Tibial nerve (tissue), 4 donors: ENCODE measurements at places on chromosomes 5 and 9. TPM values are rescaled to one million over a fixed set of nuclear protein-coding genes. Genes with fewer than 3 reads are reported as not detected.

GRCh38 chr5:82185851-82186250 is 92.3 kb downstream of the RPS23 start:
- H3K36me3 ChIP-seq: no peaks in the 10 kb centered on the region
- H3K27me3 ChIP-seq: no peaks in the 10 kb centered on the region
- H3K27ac ChIP-seq: no peak overlapping the region
- H3K4me1 ChIP-seq: no peaks in the 10 kb centered on the region
- no peak for DNase-seq

Gene WDR31
- 1.6 TPM for total RNA-seq

- H3K4me3 ChIP-seq: no peak overlapping the region
- no peaks in the 10 kb centered on the region for H3K36me3 ChIP-seq
- DNase-seq: no peak
- no peak overlapping the region for H3K27ac ChIP-seq
- no peaks in the 10 kb centered on the region for H3K27me3 ChIP-seq
These were observed 266.0 kb downstream of the DTWD2 start for GRCh38 chr5:118722122-118723020.

GRCh38 chr9:88460587-88461332 is 72.5 kb downstream of the SPIN1 start:
- no peak for DNase-seq
- H3K4me3 ChIP-seq: no peak overlapping the region
- H3K36me3 ChIP-seq: no peaks in the 10 kb centered on the region
- no peak overlapping the region for H3K27ac ChIP-seq

GRCh38 chr5:33793836-33794549 is 97.8 kb downstream of the ADAMTS12 start:
- DNase-seq: no peak
- H3K27me3 ChIP-seq: no peaks in the 10 kb centered on the region
- H3K4me3 ChIP-seq: no peak overlapping the region
- H3K36me3 ChIP-seq: no peaks in the 10 kb centered on the region
- H3K27ac ChIP-seq: no peak overlapping the region

DNA sequence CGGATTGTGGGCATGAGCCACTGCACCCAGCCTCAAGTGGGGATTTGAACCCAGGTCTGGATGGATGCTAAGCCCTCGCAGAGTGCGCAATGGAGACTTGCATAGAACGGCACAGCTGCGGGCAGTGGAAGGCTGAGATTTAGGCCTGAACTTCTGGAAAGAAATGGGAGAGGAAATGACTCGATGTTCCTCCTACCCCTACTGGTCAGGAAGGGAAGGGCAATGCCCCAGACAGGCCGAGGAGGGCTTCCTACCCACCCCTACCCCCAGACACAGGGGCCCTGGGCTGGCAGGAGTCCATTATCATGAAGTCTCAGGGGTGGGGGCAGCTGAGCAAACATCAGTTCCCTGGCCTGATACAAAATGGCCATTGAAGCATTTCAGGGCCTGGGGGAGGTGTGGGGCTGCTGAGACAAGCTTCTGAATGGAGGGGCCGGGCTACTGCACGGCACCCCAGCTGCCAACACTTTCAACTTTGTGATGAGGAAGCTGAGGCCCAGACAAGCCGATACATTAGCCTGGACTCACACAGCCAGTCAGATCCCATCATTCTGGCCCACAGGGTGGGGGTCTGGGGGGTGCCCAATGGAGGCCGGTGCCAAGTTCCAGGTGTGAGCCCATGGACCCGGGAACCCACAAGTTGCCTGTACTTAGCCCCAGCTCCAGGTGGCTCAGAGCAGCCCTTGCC is 13.5 kb upstream of the WDR38 start:
- peaks cover 1% of the 10 kb centered on the region for H3K4me1 ChIP-seq
- H3K36me3 ChIP-seq: no peaks in the 10 kb centered on the region
- H3K4me3 ChIP-seq: no peak overlapping the region
- DNase-seq: no peak
- H3K27me3 ChIP-seq: no peaks in the 10 kb centered on the region

DNA sequence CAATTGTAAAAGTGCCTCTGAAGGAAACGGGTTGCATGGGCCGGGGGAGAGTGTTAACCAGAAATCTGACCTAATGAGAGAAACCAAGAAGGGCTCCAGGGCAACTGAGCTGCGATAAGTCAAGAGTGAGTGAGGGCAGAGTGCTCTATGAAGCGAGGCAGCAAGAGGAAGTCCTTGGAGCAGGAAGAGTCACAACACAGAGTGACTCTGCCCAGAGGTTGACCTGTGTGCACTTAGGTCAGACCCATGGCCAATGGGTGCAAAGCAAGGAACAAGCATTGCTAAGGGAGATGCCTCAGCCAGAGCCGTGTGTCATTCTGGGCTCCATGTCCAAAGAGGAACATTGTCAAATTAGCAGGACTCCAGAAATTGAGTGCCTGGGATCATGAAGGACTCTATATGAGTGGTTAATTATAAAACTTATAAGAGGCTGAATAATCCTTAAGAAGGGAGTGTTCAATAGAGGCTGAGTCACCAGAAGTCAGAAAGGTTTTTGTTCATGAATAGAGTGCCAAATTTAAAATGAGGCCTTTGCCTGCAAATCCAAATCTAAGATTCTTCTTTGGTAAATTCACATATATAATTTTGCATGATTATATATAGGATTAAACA is 438.5 kb downstream of the MED10 start:
- no peaks in the 10 kb centered on the region for H3K27me3 ChIP-seq
- no peak overlapping the region for H3K27ac ChIP-seq
- no peak for DNase-seq
- no peaks in the 10 kb centered on the region for H3K4me1 ChIP-seq
- no peaks in the 10 kb centered on the region for H3K36me3 ChIP-seq

Gene IFNE
- not detected for total RNA-seq

DNA sequence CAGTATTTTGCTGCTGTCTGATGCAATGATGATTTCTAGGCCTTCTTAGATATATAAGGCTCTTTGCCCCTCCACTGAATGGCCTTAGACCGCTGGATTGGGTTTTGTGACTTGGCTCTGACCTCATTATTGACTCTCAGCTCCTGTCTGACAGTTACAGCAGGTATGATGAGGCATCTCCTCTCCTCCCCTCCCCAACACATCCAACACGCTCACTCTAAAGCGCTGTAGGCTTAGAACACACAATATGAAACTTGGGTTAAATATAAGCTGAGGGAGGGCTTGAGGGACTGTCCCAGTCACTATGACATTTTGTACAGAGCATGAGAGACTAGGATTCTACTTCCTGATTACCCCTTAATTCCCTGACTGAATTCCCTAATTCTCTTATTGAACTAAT is 18.8 kb upstream of the CER1 start:
- no peak overlapping the region for H3K4me3 ChIP-seq
- no peaks in the 10 kb centered on the region for H3K4me1 ChIP-seq
- DNase-seq: no peak
- no peaks in the 10 kb centered on the region for H3K27me3 ChIP-seq

Gene OCLN
- 10.3 TPM for total RNA-seq

DNA sequence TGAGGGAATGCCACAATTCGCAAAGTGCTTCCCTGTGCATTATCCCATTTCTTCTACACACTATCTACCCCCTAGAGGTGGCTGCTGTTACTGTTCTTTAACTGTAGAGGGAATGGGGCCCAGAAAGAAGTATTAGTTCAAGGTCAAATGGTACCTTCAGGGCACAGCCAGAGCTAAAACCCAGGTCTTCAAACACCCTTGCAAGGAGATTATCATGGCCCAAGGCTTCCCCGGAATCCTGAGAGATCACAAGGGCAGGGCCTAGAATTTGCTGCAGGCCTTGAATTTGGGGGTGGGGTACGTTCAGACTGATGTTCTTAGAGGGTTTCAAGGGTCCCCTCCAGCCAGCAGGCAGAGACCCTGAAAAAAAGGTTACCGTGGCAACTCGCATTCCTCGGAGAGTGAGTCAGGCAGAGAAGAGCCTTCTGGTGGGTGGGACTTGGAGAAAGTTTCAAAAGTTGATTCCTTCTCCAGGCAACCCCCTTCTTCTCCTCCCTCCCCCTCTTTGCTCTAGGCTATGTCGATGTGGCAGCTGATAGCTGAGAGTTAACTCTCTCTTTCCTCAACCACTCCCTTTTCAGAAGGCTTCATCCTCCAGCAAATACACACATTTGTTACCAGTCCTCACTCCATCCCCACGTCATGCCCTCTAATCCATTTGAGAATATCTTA is 1.9 kb downstream of the SPARC start:
- no peak for DNase-seq
- H3K36me3 ChIP-seq: no peaks in the 10 kb centered on the region
- H3K27me3 ChIP-seq: no peaks in the 10 kb centered on the region
- peaks cover 63% of the 10 kb centered on the region for H3K4me1 ChIP-seq
- peak overlapping the region; percentile 47 for H3K4me3 ChIP-seq

Gene C5orf24
- total RNA-seq: 46.8 TPM

Gene FAM120A
- 106 TPM for total RNA-seq

Gene TICAM2
- 2.8 TPM for total RNA-seq

DNA sequence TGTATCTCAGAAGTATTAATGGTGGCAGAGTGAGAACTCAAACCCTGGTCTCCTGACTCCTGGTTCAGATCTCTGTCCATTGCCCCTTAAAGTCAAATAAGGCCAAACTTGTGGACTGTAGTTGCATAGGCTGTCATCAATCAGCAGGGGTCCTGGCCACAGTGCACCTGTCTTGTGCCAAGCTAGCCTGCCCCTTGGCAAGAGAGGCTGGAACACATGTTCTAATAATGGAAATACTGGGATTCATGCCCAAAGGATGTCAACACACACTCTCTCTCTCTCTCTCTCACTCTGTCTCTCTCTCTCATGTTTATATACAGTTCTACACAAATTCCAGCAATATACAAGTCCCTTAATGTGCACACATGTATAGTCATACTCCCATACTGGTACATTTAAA is 44.3 kb downstream of the GLRA1 start:
- H3K27me3 ChIP-seq: no peaks in the 10 kb centered on the region
- H3K36me3 ChIP-seq: no peaks in the 10 kb centered on the region
- no peak overlapping the region for H3K4me3 ChIP-seq
- H3K4me1 ChIP-seq: no peaks in the 10 kb centered on the region
- H3K27ac ChIP-seq: no peak overlapping the region

GRCh38 chr5:179343719-179344430 is 1.4 kb downstream of the ADAMTS2 start:
- H3K27ac ChIP-seq: no peak overlapping the region
- no peak for DNase-seq
- H3K4me3 ChIP-seq: peak overlapping the region; percentile 78
- no peaks in the 10 kb centered on the region for H3K27me3 ChIP-seq
- no peaks in the 10 kb centered on the region for H3K36me3 ChIP-seq

Gene TAF11L5
- not detected for total RNA-seq

DNA sequence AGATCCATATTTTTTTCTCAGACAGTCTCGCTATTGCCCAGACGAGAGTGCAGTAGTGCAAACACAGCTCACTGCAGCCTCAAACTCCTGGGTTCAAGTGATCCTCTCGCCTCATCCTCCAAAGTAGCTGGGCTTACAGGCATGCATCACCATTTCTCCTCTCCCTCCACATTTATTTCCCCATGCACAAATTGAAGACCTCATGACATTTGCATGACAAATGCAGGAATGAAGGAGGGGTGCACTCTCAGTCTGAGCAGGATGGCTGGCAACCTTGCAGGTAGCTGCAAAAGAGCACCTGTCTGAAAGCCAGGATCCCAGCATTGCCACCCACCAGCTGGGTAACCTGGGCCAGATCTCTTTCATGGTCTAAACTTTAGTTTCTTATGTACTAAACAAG is 111.2 kb downstream of the SH3TC2 start:
- H3K4me3 ChIP-seq: no peak overlapping the region
- no peaks in the 10 kb centered on the region for H3K4me1 ChIP-seq
- no peak for DNase-seq
- no peaks in the 10 kb centered on the region for H3K27me3 ChIP-seq
- no peaks in the 10 kb centered on the region for H3K36me3 ChIP-seq
- no peak overlapping the region for H3K27ac ChIP-seq

Gene ORM2
- not detected for total RNA-seq

Gene SPINK5
- 1.0 TPM for total RNA-seq

DNA sequence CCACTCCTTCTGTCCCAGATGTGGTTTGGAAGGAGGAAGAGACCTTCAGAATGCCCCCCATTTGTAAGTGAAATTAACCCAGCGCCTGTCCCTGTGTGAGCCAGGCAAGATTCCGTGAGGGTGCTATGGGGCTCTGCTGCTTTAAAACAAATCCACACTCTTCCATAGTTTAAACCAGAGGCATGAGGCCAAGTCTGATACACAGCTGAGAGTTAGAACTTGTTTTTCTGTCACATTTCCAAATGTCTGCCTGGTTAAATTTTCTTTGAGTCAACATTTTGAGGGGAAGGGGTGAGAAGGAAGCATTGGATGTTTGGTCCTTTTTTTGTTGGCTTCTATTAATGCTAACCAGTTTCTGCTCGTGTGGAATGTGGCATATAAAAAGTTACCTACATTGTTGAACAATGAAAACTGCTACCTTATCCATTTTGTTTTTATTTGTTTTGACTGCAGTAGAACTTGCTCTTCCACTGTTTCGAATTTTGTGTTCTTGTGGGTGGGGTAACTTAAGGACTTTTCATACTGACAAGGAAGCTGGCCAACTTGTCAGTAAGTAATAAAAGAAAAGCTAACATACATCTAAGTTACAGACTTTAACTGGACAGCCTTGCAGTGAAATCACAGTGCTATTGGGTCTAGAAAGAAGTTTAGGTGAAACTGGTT is 12.9 kb downstream of the RGMB start:
- H3K36me3 ChIP-seq: no peaks in the 10 kb centered on the region
- H3K27me3 ChIP-seq: no peaks in the 10 kb centered on the region
- DNase-seq: no peak
- H3K27ac ChIP-seq: no peak overlapping the region
- H3K4me3 ChIP-seq: no peak overlapping the region

- H3K36me3 ChIP-seq: no peaks in the 10 kb centered on the region
- DNase-seq: no peak
- no peaks in the 10 kb centered on the region for H3K27me3 ChIP-seq
- no peak overlapping the region for H3K27ac ChIP-seq
- H3K4me3 ChIP-seq: no peak overlapping the region
These were observed 72.7 kb upstream of the SLC25A48 start for GRCh38 chr5:135761746-135762145.

Gene SOHLH1
- not detected for total RNA-seq

Gene SPDL1
- 15.6 TPM for total RNA-seq

Gene DIPK1B
- 37.9 TPM for total RNA-seq
